ENCODE measurements at places on chromosomes 6 and 20.
A peak's percentile ranks its signal among the peaks of the same experiment; 100 is the strongest.

GRCh38 chr6:74356391-74356790 is 660.4 kb downstream of the CD109 start:
- no peak for DNase-seq

- DNase-seq = no peak
These were observed 65.4 kb upstream of the AKIRIN2 start for GRCh38 chr6:87767478-87767877.

GRCh38 chr6:90885611-90886056 is 298.8 kb upstream of the MAP3K7 start:
- DNase-seq = no peak

- no peak for DNase-seq
These were observed 149.8 kb downstream of the PAK5 start for GRCh38 chr20:9689041-9689440.

GRCh38 chr6:121460170-121460569 is 24.7 kb downstream of the GJA1 start:
- no peak for DNase-seq

DNA sequence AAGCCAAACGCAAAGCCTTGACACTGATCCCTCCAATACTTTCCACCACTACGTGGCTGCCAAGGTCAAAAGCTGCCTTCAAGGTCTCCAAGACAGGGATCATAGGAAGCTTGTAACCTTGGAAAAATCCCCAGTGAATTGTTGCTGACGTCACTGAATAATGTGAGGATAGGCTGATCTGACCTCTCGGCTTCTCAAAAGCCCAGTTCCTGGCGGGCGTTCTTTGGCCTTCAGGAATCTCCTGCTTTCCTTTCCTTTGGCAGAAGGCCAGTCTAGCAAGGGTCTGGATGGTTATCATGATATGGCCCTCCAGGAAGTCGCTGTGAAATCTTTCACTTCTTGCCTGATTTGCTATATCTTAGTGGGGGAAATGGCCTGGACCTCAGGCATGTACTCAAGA is 61.4 kb upstream of the TNFAIP3 start:
- no peak for DNase-seq

- DNase-seq = no peak
These were observed 17.9 kb downstream of the TGM2 start for GRCh38 chr20:38147163-38147562.

- DNase-seq = no peak
These were observed 21.9 kb upstream of the GCLC start for GRCh38 chr6:53566755-53567154.

DNA sequence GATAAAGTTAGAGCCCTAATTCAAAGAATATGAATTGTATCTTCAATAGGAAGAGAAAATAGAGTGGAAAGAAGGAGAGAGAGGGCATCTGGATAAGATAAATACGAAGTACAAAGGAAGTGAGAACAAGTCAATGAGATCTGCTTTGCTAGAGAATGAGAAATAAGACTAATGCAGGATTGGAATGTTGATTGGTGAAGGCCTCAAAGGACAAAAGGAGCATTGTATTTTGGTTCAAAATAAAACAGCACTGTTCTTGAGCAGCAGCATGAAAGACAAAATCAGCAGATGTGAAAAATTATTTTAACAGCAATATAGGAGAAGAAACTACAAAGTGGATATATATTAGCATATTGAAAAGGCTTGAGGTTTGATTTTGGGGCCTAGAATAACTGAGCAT is 5.1 kb upstream of the TMEM244 start:
- DNase-seq = no peak

- no peak for DNase-seq
These were observed 51.3 kb downstream of the ARFGEF2 start for GRCh38 chr20:48972816-48973215.

DNA sequence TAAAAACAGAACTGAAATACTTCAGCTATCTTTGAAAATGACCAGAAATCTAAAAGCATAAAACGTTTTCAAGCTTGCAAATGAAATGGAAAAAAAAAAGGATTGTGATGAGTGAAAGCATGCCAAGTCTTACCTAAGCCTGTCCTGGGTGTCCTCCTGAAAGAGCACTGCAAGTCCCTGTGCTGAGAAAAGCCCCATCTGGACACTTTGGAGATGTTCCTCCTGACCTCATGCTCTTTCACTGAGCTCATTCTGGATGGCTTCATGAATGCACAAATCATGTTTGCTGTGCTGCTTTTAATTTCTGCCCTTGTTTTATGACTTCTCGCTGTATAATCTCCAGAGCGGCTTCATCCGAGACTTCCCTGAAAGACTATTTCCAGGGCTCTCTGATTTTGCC is 136.0 kb downstream of the SOD2 start:
- DNase-seq = no peak

- no peak for DNase-seq
These were observed 214.4 kb upstream of the DTNBP1 start for GRCh38 chr6:15877231-15877630.

DNA sequence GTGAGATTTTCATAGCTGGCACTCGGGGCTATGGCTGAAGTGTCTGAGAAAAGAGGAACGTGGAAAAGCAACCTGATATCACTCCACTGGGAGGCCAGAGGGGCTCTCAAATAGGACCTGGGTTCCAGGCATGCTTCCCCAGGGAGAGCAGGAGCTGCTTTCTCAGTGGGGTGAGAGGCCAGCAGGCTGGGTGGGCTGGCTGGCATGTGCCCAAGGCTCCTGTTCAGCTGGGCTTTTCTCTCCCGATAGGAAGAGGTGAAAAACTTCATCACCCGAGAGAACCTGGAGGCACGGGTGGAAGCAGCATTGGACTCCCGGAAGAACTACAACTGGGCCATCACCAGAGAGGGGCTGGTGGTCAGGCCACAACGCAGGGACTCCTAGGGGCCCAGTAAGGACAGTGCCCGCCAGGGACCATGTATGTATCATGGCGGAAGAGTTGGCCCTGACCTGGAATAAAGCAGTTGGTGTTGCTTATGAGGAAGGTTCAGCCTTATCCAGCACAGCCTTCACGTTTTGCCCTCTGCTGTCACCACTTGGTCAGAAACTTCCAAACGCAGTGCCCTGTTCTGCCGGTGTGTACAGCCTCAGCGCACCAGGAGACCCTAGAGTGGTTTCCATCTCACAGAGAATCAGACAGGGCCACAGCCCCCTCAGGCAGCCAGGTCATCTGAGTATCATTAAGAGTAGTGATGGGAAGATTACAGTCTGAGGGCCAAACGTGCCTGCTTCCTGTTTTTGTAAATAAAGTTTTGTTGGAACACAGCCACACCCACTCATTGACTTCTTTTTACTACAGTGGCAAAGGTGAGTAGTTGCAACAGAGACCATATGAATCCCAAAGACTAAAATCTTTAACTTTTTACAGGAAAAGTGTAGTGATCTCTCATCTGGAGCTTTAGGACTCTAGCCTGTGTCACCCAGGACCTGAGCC is 1.9 kb downstream of the MRPS26 start:
- DNase-seq = no peak

DNA sequence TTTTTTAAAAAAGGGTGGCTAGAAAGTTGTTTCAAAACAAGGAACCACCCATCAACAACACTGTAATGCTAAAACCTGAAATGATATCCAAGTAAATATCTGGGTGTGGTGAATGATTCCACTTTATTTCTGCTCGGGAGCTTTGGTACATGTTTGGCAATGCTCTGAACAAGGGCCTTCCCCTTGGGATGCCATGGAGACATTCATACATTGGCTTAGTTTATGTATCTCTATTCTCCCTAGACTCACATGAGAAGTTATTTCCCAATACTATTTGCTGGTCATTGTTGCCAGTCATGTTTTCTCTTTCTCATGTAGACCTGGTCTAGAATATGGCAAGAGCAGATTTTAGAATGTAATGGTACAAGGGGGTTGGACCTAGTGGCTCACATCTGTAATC is 22.9 kb downstream of the ADTRP start:
- DNase-seq = no peak

DNA sequence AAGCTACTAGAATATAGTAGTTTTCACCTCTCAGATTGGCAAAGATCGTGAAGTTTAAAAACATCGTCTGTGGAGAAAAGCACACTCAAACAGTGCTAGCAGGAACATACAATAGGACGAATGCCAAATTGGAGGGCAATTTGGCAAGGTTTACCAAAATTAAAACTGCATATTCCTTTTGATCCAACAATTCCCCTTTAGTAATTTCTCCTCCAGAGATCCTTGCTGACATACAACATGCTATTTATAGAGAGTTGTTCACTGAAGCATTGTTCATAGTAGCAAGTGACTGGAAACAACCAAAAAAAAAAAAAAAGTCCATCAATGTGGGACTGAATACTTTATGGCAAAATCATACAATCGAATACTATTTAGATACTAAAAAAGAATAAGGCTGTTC is 202.2 kb downstream of the ATXN1 start:
- no peak for DNase-seq

DNA sequence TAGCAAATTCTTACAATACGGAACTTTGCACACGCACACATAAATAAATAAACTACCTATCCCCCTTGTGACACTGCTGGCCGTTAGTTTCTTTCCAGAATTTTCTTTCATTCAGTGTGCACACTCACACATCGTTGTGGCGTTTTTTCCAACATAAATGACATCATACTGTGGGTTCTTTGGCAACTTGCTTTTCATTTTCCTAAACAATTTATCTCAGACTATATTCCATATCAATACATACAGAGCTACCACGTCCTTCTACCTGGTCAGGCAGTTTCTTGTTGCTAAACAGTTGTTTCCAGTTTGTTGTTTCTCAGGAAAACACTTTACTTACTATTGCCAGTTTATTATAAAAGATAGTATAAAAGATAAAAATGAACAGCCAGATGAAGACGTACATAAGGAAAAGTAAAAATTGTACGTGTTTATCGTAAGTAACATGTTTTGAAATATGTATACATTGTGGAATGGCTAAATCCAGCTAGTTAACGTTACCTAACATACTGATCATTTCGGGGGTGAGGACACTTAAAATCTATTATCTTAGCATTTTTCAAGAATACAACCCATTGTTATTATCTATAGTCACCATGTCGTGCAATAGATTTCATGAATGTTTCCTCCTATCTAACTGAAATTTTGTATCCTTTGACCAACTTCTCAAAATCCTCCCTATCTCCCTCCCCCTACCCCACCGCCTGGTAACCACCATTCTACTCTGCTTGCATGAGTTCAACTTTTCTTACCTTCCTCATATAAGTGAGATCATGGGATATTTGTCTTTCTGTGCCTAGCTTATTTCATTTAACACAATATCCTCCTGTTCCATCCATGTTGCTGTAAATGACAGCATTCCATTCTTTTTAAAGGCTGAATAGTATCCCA is 1.2 kb upstream of the TP53RK start:
- DNase-seq = no peak

DNA sequence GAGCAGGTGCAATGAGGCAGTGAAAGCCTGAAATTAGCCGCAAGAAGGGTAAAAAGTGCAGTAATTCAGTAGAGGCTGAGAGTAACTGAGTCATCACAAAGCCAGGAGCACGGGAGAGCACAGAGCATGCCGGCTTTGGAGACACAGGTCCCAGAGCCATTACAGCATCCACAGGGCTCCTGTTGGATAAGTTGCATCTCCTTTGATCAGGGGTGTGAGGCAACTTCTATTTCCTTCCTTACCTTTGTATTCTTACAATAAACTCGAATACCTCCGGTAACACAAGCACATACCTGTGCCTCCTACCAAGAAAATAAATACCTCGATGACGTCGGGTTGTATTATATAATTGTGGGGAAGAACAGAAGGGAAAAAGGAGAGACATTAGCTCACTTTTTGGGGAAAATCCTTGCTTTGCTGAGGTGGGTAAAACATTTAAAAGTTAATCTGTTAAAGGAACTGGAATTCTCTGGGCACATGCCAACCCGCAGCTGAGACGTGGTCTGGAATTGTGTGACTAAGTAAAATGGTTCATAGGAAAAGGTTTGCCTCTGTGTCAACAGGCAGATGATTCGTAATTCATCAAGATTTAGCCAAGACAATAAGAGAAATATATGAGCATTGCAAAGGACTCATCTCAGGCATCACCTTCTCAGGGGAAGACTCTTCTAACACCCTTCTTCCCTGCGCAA is 360.7 kb upstream of the ZFP64 start:
- DNase-seq = no peak

- DNase-seq = no peak
These were observed 146.5 kb upstream of the TOP1 start for GRCh38 chr20:40882152-40882551.

- no peak for DNase-seq
These were observed 11.7 kb upstream of the MAPK13 start for GRCh38 chr6:36118550-36119107.

DNA sequence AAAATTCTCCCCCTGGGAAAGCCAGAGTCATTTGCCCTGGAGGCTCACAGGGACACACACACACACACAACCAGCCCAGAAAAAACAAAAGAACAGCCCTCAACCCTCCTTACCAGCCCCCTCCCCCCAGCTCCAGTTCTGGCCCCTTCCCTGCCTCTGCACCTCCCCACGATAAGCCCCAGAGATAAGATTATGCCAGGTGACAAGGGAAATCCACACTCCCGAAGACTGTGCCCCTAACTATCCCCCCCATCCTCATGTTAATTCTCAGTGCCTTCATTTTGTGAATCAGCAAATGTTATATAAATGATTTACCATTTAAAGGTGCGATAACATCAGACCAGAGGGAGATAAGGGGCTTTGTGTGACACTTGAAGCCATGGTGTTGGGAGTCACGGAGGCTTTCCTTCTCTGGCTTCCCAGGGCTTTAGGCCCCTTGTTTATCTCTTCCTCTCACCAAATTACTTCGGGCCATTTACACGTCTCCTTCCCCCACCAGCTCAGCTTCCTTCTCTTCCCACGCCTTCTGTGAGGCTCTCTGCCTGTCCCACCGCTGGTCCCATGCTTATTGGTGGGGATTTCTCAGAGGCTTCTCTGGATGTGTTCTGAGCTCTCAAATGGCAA is 12.5 kb upstream of the FOXC1 start:
- DNase-seq = no peak

- no peak for DNase-seq
These were observed 20.2 kb downstream of the HLA-DPA1 start for GRCh38 chr6:33053230-33053629.

DNA sequence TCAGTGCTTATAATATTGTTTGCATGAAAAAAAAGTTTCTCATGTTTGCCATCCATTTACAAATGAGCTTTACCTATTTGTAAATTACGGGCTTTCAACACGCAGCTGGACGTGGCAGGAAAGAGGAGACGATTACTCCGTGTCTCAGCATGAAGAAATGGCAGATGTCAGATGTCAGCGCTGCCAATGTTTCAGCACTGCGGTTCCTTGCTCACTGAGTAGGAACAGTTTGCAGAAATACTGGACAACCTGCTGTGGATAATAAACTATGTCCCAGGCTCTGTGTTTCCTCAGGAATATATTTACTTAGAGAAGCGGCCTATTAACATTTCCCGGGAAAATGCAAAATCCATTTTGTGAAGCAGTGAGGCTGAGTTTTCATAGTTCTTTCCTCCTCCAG is 22.7 kb downstream of the RAMACL start:
- no peak for DNase-seq

GRCh38 chr6:15400572-15401004 is 154.7 kb downstream of the JARID2 start:
- DNase-seq = peak; percentile 42

DNA sequence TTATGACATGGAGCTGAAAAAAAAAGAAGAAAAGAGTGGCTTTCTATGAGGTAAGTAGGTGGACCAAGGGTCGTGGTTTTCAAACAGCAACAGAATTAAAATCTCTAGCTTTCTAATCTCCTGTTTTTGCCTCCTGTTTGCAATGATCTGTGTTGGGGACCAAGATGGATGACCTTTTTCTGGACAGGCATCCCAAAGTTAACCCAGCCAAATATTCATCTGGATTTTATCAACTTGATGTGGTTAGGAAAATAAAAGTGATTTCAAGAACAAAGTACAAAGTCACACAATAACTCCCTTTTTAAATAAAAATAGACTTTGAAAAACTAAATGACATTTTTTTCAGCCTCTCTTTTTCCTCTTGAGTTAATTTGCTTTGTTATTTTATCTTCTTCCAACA is 282.1 kb upstream of the PRDM1 start:
- DNase-seq = no peak
